ENCODE measurements at places on chromosomes 4 and X.

DNA sequence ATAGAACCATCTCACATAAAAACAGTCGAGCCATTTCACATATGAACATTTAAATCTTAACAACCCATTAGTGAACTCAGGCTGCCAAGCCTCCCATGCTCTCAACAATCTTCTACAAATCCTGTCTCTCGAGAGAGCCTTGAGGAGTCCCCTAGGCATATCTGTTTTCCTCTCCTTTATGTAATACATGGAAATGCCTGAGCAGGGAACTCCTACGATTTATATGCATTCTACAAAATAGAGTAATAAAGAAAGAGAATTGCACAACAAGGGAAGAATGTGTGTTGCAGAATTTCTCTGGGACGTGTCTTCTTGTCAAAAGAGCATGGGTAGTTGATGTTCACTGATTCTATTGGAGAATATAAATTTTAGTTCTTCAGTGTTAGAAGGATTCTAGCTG is 101.8 kb upstream of the VCX2 start:
- no peak for DNase-seq

GRCh38 chrX:30246769-30247489 is at the start of gene MAGEB1:
TSS of gene MAGEB1 (plus strand) at chrX:30247146. CDS start at chrX:30250494, 3,348 bp downstream.
- DNase-seq: no peak

DNA sequence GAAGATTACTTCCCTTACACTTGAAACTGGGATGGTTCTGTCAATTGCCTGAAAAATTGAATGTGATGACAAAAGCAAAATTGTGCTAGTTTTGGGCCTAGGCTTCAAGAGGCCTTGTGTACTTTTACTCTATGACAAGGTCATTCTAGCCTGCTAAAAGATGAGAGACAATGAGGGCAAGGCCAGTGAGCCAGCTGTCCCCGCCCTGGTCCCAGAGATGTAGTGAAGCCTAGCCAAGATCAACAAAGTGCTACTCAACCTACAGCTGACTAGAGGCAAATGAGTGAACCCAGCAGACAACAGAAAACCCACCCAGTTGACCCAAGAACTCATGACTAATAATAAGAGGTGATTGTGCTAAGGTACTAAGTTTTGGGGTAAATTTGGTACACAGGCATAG is 248.7 kb downstream of the IL15 start:
- no peak for DNase-seq

DNA sequence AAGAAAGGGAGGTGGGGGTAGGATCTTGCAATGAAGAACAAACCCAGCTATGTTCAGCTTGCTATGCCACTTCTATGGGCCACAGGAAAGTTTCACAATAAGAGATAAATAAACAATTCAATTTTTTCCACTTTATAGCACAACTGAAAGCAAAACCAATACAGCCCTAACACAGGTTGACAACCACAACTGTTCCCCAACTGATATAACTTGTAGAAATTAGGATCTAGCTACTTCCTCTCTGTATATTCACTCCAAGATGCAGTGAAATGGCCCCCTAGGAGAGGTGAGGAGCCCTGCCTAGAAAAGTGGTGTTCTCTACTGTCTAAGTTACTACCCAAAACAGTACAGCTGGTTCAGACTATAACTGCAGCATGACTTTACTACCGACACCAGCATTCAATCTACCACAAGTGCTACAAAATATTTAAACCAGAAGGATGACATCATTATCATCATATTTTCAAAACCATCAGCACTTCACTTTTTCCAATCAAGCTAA is 77.0 kb downstream of the FBXW7 start:
- no peak for DNase-seq

All from nephron progenitor cell (in vitro differentiated cells).